ELF-1 (cell line): ENCODE measurements at places on chromosomes 4 and X.

GRCh38 chr4:72471816-72472215 is 97.2 kb downstream of the ADAMTS3 start:
- DNase-seq = no peak

GRCh38 chr4:10877076-10877475 is 192.5 kb upstream of the CLNK start:
- DNase-seq = no peak

GRCh38 chr4:147809211-147809610 is 77.3 kb downstream of the ARHGAP10 start:
- DNase-seq = no peak

- peak; percentile 8 for DNase-seq
These were observed 112.1 kb upstream of the EOLA2 start for GRCh38 chrX:150050387-150050786.

DNA sequence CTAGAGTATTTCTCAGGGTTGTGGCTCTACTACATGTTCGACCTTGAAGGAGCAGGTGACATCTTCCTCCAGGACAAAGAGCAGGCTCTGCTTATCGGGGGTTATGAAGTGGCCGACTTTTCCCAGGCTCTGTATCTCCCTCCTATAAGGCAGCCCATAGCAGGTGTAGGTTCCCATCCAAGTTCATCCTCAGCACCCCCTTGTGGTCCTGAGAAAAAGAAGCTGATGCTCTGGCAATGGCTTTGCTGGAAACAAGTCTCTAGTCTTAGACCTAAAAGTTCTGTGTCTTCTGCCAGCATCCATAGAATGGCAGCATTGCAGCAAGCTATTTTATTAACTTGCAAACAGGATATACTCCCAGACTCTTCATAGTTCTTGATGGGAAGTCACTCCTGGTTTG is 836.6 kb upstream of the PRKX start:
- DNase-seq = peak; percentile 17

DNA sequence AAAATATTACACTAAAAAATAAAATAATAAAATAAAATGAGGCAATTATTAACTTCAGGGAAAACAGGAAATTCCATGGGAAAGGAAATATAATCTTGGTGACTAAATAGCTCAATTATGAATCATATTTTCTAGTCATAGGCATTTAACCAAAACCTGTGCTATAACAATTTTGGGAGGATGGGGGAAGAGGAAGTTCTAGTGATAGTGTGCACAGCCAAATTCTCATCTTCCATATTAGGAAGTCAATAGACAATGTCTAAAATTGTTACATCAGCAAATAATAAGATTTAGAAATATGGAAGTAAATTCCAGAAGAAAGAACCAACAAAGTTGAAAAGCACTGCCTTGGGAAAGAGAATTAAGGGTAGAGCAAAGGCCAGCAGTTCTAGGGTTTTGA is 2.8 kb downstream of the AWAT2 start:
- DNase-seq = no peak

DNA sequence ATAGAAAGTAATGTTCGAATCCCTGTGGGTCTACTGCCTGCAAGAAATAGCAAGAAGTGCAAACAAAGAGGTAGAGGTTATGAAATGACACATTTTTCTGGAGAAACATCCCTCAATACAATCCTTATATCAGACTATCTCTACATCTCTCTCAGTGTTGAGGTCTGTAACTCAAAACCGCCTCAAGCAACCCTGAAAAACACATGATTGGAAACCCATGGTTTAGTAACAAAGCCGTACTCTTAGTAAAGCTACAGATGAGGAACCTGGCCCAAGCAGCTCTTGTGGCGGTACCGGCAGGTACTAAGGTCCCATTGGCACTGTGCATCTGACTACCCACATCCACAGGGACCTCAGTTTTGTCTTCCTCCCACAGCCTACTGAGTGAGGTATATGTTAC is 53.9 kb downstream of the IRF2 start:
- DNase-seq = no peak

DNA sequence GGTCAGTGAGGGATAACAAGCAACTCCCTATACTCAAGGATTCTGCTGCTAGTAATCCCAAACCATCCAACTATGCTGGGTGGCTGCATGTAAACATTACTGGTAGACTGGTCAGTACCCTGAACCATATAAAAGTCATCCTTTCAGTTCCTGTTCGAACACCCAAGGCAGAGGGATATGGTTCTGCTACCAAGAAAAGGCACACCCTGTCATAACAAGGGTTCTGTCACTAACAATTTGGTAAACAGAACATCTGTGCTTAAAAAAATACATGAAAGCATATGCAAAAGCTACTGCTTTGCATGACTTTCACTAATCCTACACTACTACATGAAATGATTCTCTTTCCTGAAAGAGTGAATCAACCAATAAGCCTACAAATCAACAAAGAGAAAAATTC is 76.8 kb upstream of the MCF2 start:
- DNase-seq = no peak

DNA sequence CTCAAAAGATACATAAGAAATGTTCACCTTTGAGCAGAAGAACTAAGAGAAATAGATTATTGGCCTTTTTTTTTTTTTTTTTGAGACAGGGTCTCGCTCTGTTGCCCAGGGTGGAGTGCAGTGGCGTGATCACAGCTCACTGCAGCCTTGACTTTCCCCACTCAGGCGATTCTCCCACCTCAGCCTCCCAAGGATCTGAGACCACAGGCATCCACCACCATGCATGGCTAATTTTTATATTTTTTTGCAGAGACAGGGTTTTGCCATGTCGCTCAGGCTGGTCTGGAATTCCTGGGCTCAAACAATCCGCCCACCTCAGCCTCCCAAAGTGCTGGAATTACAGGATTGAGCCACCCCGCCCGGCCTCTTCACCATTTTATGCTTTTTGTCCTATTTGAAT is 2.9 kb upstream of the TLR6 start:
- DNase-seq = no peak

DNA sequence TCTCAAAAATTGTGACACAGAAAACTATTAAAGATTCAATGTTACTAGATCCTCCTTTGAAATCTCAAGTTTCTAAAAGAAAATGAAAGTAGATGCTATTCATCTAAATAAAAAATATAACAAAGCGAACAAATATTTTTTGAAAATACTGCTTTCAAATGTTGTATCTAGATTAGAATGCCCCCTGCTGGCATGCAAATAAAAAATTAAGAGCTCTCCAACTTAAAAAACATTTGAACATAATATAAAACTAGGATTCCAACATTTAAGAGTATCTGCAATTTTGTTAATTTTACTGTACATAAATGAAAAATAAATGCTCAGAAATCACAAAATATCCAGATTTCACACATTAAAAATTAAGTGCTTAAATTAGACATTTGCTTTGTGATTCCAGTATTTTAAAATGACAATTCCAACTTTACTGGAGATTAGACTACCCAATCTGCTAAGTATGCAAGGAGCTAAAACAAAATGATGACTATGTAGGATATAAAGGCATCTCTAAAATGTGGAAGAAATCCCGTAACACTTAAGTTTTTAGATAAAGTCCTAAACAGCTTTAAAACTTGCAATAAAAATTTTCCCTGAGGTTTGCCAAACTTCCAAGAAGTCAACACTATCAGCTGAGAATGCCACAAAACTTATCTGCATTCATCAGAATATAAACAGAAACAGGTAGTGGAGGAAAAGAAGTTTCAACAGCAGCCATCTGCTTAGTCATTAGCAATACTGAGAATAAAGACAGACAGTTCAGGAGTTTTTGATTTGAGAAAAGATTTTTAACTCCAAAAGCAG is 32.7 kb downstream of the DHX15 start:
- no peak for DNase-seq

- no peak for DNase-seq
These were observed 7.5 kb downstream of the SH3KBP1 start for GRCh38 chrX:19879735-19880378.

- no peak for DNase-seq
These were observed 50.3 kb downstream of the GASK1B start for GRCh38 chr4:158122501-158122900.

DNA sequence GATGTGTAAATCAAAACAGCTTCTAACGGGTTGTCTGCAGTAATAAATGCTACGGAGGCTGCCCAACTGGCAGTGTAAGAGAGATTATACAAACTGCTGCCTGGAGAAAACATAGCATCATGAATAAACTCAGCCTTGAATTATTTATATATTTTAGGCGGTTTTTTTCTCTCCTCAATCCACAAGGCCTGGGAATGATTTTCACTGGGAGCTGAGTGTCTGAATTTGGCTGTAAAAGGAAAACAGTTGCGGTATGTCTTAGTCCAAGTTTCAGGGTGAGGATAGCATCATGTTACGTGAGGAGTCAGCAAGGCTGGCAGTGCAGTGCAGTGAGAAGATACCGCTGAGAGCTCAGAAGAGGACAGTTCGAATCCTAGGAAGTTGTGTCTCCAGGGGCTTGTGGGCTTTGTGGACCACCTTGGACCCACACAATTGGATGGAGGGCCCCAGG is 291.5 kb upstream of the BOD1L1 start:
- no peak for DNase-seq

DNA sequence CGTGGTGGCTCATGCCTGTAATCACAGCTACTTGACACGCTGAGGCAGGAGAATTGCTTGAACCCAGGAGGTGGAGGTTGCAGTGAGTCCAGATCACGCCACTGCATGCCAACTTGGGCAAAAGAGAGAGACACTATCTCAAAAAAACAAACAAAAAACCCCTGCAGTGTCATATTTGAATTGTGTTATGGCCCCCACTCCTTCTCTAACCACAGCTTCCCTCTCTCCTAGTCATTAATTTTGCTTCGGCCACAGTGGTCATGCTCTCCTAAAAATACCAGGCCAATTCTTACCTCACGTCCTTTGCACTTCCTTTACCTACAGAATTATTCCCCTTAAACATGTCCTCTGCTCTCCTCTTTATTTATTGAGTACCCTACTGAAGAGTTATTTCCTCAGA is 206.1 kb downstream of the PPP3CA start:
- no peak for DNase-seq

GRCh38 chrX:10932842-10933440 is 178.2 kb upstream of the HCCS start:
- DNase-seq = no peak

DNA sequence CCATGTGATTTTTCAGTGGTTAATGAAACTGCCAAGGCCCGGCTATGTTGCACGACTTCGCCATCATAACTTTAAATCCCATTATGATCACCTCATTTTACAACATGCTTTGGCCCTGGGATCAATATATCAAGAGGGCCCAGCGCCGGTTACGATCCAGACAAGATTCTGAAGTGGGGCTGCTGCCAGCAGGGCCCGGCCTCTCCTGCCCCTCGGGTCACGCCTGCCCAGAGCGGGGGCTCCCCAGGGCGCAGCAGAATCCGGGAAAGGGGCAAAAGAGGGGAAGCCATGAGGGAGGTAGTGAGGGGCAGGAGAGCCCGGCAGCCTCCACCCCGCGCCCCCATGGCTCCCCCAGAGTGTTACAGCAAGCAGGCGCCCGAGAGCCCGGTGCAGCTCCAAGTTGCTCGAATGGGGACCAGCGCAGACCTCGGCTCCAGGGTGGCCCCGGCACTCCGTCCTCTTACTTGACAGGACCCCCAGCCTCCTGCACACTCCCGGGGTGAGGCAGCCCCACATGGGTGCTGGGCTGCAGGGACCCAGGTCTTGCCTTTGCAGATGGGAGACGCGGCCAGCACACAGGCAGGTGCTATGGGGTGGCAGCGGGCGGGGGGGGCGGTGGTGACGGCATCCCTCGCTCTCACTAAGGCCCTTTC is 129.8 kb upstream of the NKX1-1 start:
- no peak for DNase-seq

DNA sequence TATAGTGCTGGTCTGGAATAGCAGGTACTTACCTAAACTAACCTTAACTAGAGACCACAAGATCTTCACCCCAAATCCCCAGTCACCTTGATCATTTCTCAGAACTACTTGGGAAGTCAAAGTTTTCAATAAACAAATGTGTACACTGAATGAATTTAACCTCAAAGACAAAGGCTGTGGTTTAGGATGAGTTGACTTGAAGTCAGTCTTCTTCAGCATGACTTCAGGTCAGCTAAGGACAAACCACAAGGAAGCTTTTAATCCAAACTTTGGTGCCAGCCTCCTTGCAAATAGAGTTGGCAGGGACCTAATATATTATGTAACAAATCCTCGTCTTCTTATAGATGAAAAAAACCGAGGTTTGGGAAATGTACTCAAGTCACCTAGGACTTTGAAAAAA is 21.2 kb upstream of the VCX2 start:
- no peak for DNase-seq

- no peak for DNase-seq
These were observed 178.3 kb downstream of the SNCA start for GRCh38 chr4:89658701-89659024.

DNA sequence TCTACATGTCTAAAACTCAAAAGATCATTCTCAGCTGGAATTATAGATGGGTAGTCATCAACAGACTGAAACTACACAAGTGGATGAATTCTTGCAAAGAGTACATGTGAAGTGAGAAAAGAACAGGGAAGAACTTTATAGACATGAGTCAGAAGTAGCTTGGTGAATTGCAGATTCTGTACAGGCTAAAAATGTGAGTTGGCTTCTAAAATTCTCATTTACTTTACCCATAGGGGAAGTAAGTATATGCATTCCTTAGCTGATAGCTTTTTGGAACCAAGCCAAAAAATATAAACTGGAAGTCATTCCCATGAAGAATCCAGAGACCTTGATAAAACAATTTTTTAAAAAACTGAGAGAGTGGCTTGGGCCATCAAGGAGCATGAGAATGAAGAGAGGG is 584.2 kb upstream of the FTHL17 start:
- DNase-seq = no peak

- DNase-seq = no peak
These were observed 709.1 kb upstream of the FAM241A start for GRCh38 chr4:111435986-111436744.

GRCh38 chr4:140839888-140840790 is 84.0 kb upstream of the TBC1D9 start:
- DNase-seq = peak; percentile 17

- no peak for DNase-seq
These were observed 137.2 kb downstream of the SMIM20 start for GRCh38 chr4:26051240-26051639.

DNA sequence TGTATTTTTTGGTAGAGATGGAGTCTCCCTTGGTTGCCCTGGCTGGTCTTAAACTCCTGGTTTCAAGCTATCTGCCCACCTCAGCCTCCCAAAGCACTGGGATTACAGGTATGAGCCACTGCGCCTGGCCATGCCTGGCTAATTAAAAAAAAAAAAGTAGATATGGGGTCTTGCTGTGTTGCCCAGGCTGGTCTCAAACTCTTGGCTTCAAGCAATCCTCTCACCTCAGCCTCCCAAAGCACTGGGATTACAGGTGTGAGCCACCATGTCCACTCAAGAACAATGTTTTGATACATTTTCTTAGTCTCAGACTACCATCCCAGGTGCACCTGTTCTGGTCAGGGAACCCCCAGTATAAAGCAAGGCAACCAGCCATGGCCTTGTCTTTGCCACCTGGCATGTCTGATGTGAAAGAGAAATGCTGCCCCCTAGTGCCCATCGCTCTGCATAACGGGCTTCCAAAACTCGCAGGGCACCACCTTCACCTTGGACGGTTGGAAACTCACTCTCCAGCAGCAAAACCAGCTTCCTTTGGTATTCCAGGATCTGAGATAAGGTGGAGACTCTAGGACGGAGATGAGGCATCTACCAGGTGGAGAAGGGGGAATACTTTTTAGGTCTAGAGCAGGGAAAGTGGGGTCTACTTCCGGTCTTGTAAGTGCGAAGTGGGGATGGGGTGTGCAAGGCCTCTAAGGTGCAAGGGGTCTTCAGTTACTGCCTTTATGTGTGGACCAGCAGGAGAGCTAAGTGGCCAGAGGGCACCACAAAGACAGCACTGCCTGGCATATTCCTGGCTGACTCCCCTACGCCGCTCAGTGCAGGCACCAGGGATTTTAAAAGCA is 47.7 kb upstream of the AFAP1 start:
- peak; percentile 89 for DNase-seq
